ENCODE measurements at places on chromosomes 2 and 18.

- no peak for DNase-seq
Measured at GRCh38 chr2:239767021-239767905, 257.9 kb downstream of the NDUFA10 start.

GRCh38 chr2:42168459-42169099 lies 574 bp upstream of the EML4 start:
- no peak for DNase-seq

DNA sequence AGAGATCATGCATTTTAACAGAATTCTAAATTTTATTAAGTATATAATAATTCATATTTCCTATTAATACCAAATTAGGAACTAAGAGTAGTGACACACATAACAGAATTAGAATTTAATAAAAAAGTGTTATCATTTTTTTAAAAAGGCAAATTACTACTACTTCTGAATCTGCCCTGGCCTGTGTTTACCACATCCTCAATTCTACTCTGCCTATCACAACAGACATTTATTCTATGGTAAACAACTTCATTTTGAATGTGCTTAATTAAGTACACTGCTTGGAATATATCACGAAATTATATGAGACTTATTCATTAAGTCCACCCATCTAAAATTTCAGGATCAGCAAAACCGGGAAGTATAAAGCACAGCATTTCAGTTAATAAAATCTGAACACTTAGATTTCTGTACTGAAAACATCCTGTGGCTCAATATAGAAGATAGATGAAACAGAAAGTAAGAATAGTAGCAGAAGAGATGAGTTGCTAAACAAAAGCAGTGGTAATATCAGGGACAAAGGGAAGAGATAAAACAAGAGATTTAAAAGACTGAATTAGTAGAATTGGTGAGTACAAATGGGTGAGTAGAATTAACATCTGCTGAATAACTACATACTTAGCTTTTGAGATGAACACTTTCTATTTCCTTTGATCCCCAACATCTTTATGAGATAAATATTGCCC lies 3.7 kb downstream of the SMC6 start:
- no peak for DNase-seq

DNA sequence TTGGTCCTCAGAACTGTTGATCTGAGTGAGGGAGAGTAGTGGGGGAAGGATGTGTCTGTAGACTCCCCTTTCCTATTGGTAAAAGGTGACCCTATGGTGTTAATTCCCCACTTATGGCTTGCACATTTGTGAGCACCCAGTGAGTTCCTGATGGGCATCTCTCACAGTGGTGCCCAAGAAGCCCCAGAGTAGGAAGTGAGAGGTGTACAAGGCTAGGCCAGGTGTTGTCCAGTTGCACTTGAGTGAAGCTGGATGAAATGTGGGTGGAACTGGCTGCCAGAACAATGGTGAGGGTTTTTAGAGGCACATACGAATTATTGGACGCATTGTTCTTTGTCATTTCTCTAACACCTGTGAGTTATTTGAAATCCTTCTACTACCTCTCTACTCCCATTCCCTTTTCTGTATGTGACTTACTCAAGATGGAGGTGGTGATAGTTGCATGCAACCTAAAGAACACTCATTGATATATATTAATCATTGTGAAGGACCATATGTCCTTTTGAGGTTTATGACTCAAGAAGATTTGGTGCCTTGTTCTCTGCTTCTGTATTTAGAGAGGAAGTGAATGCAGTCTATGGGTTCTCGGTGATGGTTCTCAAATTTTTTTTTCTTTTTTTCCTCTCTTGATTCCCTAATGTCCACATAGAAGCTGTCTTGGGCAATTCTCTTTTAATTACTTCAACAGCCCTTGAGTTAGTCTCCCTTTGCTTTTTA lies 162.7 kb downstream of the FSHR start:
- DNase-seq, result no peak

DNA sequence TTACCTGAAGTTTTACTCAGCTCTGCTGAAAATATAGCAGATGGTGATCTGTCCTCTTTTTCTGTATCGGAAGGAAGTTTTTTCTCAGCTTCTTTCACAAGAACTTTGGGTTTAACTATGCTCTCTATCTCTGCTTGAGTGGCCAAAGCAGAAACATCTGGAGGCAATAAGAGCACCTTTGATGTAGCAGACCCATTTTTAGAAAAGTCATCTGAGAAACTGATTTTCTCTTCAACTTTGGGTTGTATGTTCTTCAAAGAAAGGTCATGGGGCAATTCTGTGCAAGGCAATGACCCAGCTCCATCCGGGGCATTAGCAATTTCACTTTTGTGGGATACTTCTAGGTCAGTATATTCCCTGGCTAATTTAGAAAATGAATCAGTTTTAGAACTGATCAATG lies 25.2 kb downstream of the RTN4 start:
- DNase-seq, result no peak

GRCh38 chr2:194464964-194465638 lies 1191.9 kb upstream of the SLC39A10 start:
- DNase-seq, result no peak

DNA sequence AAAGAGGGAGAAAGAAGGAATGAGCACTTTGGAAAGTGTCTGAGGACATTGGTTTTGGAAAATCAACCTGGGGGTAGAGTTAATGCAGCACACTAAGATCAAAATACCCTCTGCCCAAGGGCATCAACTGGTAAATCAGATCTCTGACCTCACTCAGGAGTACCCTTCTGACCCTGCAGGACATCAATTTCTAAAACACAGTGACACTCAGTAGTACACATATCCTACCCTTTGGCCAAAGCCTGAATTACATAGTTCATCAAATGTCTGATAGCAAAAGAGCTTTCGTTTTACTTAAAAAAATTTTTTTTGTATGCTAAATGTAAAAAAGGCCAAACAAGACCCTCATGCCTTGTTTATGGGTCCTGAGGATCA lies 118.4 kb upstream of the CTNNA2 start:
- no peak for DNase-seq

Measured in coronary artery (tissue), 2 donors.